Activated T-helper 1 cell treated with anti-CD3 and anti-CD28 coated beads, Interleukin-2, amount 50 U/mL, for 16 hours (primary cell): ENCODE measurements at places on chromosomes 5 and 9.

- DNase-seq, result no peak
Observed at GRCh38 chr9:38180656-38181055, 111.6 kb upstream of the SHB start.

DNA sequence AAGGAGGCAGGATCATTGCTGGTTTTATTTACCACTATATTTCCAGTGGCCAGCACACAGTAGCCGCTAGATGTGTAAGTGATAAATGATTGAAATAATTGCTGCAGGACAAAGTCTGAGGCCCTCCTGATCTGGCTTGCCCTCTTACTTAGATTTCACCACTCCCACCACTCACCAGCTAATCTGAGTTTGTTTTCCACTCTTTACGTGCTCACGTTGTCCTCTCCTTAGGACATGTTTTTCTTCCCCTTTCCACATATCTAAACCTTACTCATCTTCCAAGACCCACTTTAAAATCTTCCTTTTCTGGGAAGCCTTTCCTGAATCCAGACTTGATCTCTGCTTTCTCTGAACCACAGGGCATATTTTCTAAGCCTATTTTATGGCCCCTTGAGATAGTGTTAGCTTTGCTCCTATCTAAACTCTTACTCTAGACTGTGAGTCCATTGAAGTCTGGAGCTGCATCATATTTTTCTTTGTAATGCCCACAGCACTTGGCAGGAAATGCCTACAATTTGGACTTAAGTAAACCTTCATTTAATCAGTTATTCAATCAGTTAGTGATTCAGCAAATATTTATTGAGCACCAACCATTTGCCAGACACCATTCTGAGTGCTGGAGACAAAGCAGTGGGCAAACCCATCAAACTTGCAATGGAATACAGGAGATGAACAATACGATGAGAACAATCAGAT, 2.4 kb downstream of the TLR4 start:
- no peak for DNase-seq

DNA sequence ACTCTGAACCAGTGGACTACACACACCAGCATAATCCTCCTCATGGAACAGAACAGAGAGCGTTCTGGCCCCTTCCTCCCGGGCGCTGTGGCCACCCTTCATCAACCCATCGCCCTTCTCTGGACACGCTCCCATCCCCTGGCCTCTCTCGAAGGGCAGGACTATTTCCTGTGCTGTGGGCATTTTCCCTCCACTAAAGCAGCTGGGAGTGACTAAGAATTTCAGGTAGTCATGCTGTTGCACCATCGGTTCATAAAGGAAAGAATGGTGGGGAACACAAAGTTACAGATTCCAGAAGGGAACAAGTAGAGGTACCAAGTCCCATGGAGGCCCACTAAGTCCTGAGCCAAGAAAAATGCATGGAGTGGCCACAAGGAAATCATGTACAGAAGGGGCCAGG, 68.6 kb downstream of the EPB41L4B start:
- no peak for DNase-seq

DNA sequence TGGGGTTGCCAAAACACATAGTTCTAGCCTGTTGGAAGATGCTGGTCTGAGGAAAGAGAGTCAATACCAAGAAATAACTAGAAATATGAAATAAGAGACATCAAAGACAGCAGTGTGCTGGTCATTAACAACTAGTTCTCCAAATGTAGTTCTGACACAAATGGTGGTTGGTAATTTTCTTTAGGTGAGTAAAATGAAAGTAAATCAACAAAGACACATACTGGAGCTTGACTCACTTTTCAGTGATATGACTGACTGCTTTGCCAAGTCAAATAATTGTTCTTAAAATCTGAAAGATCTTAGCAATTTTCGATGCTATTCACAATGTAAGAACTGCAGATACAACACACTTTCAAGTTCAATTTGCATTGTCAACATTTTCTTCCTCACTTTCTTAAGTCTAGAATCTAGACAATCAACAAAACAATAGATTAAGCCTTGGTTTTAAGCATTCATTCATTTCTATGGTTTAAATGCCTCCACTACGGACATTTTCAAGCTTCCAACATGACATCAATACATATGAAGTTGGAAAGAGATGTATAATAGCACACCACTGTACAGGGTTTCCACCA, 166.8 kb upstream of the MAP3K1 start:
- no peak for DNase-seq

DNA sequence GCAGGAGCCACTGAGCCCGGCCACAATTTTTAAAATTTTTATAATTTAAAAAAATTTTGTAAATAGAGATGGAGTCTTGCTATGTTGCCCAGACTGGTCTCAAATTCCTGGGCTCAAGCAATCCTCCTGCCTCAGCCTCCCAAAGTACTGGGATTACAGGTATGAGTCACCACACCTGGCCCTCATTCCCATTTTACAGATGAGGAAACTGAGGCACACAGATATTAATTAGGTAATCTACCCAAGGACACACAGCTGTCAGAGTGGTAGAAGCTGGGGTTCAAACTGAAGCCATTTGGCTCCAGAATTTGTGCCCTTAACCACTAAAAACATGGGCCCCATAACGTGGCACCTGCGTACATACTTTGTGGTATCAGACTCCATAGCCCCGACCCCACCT, 7.5 kb downstream of the TRUB2 start:
- no peak for DNase-seq

GRCh38 chr5:7397937-7398336, 2.0 kb downstream of the ADCY2 start:
- no peak for DNase-seq

DNA sequence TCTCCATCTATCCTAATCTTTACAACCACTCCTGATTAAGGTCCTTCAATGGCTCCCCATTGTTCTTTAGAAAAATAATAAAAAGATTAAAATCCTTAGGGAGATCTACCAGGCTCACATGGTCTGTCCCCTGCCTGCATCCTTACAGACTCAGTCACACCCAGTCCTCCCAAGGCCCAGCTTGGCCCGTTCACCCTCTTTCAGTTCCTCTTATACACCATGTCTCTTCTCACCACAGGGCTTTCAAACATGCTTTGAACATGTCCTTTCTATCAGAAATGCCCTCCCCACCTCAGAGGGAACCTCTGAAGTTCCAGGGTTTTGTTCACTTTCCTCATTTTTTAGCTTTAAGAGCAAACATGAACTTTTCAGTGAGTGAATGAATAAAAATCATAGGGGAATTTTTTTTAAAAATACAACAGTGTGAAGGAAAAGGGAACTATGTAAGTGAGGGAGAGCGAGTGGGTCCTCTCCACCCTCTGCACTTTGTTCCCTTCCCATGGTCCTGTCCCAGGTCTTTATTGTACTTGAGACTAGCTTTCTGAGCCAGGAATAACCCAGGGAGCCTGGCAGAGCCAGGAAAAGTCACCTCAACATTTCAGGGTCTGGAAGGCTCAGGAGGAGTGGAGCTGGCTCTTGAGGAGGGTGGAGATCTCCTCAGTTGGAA, 55.3 kb downstream of the TRPC7 start:
- no peak for DNase-seq

- no peak for DNase-seq
Observed at GRCh38 chr9:134283111-134283515, 43.1 kb upstream of the RXRA start.

- DNase-seq, result peak; percentile 30
Observed at GRCh38 chr9:36023260-36024048, 13.3 kb upstream of the RECK start.

- no peak for DNase-seq
Observed at GRCh38 chr5:60076746-60077145, 183.2 kb upstream of the PDE4D start.

DNA sequence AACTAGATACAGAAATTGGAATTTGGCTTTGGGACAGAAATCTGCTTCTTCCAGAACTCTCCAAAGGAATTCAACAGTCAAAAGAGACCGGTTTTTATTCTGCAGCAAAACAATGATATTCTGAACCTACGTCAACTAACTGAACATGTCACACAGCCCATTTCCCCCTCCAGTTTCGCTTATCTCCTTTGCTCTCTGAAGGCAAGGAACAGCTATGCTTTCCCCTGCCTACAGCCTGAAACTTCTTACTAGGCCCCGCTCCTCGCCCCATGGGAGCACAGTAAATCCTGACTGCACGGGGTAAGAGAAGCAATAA, 488 bp downstream of the SKIC3 start:
- DNase-seq, result no peak

DNA sequence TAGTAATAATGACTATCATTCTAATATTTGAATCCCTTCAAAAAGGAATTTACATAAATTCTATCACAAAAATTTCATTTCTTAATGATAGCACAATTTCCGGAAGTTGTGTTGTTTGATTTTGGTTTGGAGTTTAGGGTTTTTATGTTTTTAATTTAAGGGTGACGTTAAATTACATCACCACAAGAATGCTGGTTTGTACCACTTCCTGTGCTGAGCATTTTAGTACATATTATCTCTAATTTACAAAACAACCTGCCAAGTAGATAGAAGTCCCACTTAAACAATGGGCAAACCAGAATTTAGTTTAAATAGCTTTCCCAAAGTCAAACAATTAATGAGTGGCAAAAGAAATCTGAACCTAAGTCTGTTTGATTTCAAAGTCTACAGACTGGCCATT, 63.4 kb downstream of the DENND1A start:
- DNase-seq, result no peak

DNA sequence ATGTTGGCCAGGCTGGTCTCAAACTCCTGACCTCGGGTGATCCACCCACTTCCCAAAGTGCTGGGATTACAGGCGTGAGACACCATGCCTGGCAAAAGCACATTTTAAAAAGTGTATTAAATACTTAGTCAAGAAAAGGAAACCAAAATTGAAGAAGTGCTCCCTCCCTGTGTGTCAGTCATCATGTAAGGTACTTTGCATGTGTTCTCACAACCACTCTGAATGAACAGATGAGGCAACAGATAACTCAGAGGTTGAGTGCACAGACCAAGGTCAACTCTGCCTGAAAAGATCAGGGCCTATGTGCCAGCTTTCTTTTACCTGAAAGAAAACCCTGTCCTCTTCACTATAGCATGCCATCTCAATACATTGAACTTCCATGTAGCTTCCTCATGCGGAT, 289.7 kb downstream of the MRPS30 start:
- DNase-seq, result no peak

- DNase-seq, result no peak
Observed at GRCh38 chr5:151255621-151256286, 2.8 kb downstream of the GM2A start.
